ENCODE measurements at places on chromosomes 12 and 14.

- no peak for DNase-seq
Observed at GRCh38 chr12:87820524-87821202, 208.5 kb downstream of the C12orf50 start.

- no peak for DNase-seq
Observed at GRCh38 chr12:116700066-116700465, 37.8 kb downstream of the SPRING1 start.

DNA sequence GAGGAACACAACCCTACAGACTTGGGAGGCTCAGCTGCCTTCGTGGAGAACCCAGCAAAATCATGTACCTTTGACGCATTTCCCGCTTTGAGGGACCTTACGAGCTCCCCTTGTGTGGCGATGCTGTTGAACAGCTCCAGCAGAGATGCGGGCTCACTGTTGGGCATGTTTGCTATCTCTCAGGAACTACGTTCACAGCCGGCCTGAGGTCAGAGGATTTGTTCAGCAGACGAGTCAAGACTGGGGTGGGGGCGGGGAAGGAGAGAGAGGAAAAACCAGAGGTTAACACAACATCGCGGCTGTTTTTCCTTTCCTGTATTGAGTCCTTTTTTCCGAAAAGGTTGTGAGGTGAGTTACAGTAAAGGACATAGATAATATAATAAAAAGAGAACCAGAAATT, 45.9 kb downstream of the SLC25A47 start:
- no peak for DNase-seq

GRCh38 chr12:93782853-93783252, 105.7 kb downstream of the CRADD start:
- DNase-seq = no peak

DNA sequence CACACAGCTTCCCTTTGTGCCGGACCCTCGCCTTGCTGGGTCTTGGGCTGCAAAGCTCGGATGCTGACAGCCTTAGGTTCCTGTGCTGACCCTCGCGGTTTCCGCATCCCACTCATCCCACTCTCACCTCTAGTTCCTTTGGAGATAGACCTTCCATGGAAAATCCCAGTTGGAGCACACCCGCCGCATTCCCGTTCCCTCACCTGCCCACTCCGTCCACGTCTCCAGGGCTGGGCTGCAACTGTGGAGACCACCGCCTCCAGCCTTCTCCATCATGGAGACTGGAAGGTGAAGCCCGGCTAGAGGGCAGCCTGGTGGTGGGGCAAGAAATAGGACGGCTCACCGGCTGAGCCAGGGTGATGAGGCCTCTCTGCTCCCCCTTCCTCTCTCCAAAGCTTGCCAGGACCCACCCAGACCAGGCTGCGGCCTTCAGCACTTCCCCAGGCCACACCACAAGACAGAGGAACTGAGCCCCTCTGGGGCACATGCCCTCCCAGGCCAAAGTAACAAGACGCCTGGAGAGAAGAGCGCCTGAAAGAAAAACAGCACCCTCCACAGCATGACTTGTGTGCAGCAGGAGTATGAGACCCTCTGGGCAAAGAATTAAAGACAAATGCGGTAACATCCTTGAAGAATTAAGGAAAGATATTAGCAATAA, 15.0 kb downstream of the TMEM121 start:
- no peak for DNase-seq

Data from germinal center (tissue), 1 donor.